Stimulated activated CD8-positive, alpha-beta memory T cell treated with anti-CD3 and anti-CD28 coated beads, Interleukin-4, amount 100 ng/mL, for 4 hours (primary cell): ENCODE measurements at places on chromosomes 1 and 21.

DNA sequence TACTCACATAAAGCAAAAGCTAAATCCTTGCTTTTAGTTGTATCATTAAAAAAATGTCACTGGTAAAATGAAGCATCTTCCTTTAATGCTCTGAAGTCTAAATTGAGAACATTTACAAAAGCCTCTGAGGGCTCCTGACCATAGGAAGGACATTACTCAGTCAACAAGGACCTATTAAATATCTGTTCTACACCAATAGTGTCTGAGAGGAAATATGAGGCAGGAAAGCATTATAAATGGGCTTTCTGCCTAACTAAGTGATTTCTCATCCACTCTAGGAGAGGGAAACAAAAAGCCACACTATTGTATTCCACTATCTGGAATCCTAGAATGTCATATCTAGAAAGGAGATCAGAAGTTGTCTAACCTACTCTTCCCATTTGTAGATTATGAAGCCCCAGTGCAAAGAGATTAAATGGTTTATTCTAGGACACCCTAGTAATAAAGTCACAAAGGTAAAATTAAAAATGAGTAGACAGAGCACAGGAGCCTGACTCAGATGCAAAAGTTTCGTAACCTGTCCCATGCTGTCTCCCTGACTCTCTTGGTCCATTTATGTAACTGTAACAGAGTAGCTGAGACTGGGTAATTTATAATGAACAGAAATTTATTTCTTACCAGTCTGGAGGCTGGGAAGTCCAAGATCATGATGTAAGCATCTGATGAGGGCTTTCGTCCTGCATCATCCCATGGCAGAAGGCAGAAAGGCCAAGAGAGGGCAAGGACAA lies 17.6 kb downstream of the RGS1 start:
- no peak for DNase-seq

DNA sequence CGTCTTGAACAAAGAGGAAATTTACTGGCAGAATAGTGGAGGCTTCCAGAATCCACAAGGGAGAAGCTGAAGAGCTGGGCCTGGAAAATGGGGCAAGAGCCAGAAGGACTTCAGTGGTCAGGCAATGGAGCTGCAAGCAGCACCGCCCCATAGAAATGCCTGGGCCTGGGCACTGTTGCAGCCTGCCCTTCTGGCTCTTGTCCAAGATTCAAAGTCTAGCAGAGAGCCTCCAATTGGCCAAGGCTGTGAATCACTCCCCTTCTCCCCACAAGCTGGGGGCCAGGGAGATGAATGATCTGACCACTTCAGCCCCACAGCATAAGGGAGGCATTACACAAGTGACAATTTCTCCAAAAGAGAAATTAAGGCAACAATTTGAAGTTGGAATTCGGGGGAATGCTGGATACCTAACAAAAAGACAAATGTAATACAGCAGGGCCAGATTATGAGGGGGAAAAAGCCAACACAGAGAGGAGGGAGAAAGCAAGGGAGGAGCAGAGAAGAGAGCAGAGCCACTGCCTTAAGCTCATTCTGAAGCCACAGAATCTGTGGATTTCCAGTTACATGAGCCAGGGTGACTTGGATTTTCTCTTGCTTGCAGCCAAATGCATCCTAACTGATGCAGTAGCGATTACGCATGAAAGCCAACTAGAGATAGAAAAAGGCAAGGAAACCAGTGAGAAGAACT lies 80.3 kb downstream of the LRIG2 start:
- no peak for DNase-seq

DNA sequence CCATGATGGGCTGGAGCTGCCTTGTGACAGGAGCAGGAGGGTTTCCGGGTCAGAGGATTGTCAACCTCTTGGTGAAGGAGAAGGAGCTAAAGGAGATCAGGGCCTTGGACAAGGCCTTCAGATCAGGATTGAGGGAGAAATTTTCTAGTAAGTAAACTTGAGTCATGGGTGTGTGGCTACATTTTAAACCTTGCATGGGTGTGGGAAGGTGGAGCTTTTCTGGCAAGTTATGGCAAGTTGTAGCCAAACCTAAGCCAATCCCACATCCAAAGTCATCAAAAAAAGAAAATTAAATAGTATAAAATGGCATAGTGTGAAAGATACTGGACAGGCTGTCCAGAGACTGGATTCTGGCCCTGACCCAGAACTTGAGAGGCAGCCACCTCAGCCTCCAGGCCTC lies 39.8 kb upstream of the HSD3B1 start:
- no peak for DNase-seq

DNA sequence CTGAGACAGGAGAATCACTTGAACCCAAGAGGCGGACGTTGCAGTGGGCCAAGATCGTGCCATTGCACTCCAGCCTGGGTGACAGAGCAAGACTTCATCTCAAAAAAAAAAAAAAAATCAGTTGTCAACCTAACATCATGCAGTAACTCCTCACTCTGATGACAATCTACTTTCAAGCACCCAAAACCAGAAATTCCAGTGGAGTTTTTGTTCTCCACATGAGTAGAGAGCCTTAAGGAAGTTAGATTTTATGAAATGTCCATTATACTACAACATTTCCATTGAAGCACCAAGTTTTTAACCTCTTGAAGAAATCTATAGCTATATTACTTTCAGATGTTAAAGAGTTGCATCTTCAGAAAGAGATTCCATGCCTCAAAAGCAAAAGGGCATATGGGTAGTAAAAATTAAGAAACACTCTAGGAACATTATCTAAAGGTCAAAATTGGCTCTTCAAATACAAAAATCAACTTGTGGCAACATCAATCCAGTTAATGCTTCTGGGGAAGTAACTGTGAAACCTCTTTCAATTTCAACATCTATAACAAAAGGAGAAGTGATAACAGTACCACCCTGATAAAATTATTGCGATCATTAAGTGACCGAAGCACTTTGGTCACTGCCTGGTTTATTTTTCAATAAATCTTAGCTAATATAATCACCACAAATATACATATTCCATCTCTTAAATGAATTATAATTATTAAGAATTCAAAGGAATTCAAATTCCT lies 7.7 kb downstream of the LPGAT1 start:
- DNase-seq: no peak

DNA sequence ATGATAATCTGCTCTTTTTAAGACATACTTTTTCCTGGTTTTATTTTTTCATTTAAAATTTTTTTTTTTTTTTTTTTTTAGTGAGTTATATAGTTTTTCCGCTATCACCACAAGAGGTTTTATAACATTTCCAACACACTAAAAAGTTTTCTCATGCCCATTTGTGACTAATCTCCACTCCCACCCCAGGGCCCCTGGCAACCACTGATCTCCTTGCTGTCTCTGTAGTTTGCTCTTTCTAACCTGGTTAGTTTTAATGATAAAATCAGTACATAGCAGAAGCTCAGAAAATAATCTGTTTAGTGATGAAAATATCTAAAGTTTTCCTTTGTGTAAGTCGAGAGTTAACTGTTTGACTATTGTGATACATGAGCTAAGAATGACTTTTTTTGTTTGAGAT lies 41.8 kb downstream of the IARS2 start:
- no peak for DNase-seq

- DNase-seq: no peak
Measured at GRCh38 chr21:15992171-15992570, 262.4 kb downstream of the USP25 start.
